Urothelium cell line (cell line): ENCODE measurements at places on chromosomes 3 and 15.
A peak's percentile ranks its signal among the peaks of the same experiment; 100 is the strongest.

- DNase-seq: peak; percentile 54
Measured at GRCh38 chr3:38655708-38656300, 6.3 kb upstream of the SCN5A start.

- DNase-seq: no peak
Measured at GRCh38 chr3:8887435-8888300, 75.6 kb downstream of the RAD18 start.

GRCh38 chr3:151410891-151411559 lies 26.5 kb upstream of the P2RY12 start:
- DNase-seq: peak; percentile 8

- DNase-seq: no peak
Measured at GRCh38 chr3:112333381-112334317, 693 bp downstream of the CD200 start.

- no peak for DNase-seq
Measured at GRCh38 chr3:52007291-52007690, 11.6 kb upstream of the RPL29 start.

GRCh38 chr3:133181392-133182150 lies 143.4 kb downstream of the TMEM108 start:
- no peak for DNase-seq

DNA sequence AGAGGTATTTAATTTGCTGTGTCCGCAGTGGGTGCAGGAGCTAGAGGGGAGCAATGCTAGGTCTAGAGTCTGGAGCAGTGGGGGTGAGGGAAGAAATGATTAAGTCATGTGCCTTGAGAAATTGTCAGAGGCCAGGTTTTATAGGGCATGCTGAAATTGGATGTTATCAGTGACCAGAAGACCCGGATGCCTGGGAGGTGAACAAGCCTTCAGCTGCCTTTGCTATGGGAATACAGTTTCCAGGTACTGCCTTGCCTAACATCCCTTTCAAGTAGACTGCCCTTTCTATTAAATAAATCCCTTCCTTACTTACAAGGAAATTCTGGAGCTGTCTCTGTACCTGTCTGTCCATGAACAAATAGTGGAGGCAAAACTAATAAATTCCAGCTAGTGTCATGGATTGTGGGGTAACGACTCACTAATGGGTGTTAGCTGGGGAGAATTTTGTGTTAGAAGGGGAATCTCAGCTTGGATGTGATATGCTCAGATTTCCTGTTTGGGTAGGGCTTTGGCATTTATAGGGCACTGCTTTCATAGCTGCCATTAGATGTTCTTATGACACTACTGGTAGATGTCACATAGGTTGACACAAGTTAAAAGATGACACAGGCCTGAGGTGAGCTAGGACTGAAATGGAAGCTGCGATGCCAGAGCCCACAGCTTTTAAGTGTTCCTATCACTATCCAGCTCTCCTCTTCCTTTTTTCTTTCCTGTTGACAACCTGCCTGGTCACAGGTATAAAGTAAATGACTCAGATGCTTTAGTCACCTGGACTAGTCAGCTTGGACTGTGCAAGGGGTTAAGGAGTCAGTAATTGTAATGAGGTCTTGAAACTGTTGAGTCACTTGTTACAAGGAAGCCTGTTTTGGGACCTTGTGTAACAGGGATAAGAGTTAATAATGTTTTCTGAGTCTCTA lies 21.3 kb downstream of the CHD2 start:
- peak; percentile 7 for DNase-seq

DNA sequence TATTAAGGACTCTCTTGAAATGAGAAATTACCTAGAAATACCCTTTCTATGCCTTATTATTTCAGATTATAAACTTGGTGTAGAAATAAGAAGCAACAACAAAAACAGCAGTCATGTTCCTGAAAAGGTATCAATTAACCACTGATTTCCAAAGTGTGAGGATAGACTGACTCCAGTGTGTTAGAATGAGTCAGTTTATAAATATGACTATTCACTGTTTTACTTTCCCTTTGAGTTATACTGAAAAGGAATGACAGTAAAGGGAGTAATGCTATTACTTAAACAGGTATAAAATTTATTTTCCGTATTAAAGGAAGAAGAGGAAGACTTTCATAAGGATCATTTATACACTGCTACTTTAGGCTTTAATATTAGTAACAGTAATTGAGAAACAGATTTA lies 12.9 kb downstream of the GMNC start:
- no peak for DNase-seq

GRCh38 chr15:54064365-54064764 lies 86.1 kb downstream of the UNC13C start:
- no peak for DNase-seq

DNA sequence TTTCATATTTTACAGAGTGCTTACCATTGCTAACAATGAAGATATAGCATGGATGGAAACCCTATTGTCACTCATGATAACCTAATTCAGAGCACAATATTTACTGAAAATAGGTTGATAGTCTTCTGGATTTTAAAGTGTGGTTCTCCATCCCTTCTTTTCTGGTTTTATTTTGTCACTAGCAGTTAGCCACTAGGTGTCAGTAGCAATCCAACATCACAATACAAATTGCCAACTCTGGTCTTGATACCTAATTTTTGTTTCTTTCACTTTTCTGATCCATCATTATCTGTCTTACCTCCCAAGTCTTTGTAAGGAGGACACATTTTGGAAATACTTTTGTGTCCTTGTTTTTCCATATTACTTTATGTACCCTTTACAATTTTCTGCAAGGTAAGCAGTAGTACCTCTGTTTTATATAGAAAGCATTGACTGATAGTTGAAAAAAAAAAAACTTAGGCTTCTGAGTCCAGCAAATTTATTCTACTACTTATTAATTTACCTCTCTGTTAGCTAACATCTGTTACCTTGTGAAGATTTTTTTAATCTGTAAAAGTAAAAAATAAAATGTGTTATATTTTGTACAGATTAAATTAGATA lies 28.3 kb upstream of the CRYBG3 start:
- DNase-seq: peak; percentile 27

- no peak for DNase-seq
Measured at GRCh38 chr15:77904436-77904821, 173.1 kb downstream of the TBC1D2B start.

DNA sequence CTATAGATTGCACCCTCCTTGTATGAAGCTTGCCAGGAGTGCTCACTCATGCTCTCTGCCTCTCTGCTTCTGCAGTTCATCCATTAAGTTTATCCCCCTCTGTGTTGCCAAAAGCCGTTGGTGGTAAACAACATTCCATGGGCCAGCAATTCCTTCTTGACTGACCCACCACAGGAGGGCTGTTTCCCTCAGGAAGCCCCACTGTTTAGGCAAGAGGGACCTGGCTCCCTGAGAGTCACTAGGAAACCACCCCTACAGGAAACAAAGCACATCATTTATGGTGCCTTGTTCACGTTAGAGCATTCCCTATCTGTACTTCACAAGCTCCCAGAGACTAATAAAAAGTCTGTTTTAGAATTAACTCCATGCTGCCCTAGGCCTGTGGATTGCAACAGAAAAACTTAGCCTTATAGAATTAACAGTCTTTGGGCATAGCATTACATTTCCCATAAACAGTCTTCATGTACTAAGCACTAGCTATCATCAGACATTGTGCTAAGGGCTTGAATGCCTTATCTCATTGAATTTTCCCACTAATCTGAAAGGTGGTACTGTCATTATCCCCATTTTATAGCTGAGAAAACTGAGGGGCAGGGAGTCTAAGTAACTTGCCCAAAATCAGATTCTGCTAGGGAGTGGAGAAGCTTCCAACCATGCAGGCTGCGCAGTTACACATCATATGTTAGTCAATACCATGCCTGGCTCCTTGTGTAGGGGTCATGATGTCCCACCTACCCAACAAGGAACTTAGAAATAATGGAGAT lies 149.9 kb downstream of the SHQ1 start:
- no peak for DNase-seq

- DNase-seq: no peak
Measured at GRCh38 chr3:28788571-28788970, 439.9 kb upstream of the AZI2 start.

GRCh38 chr15:91929509-91929908 lies 76.0 kb downstream of the SLCO3A1 start:
- DNase-seq: no peak

DNA sequence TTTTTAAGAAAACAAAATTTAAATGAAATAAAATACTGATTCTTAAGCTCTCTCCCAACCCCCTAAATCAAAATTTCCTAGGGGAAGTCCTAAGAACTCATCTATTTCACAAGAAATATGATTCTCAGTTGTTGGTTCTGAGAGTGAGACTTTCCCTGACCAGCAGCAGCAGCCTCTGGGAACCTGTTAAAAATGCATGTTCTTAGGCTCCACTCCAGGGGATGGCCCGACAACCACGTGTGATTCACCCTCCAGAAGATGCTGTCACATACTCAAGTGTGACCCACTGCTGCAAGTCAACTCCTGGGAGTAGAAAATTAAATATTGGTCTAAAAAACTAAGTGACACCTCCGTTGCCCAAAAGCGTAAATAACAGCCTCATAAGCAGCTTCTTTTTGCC lies 343.2 kb upstream of the NR2F2 start:
- no peak for DNase-seq

DNA sequence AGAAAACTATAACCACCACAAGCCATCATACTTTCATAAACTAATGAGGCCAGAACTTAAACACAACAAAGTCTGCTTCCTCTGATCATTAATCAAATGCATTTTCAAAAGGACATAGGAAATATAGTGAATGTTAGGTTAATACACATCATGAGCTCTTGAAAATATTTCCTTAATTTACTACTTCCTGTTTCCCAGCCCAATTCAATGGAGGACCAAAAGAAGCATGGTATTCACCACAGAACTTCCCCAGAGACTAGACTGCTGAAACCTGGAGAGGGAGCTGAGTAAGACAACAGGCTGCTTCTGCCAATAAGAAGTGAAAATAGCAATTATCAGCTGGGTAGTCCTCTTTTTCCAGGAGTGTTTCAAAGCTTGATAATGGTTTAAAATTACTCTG lies 250.3 kb downstream of the ULK4 start:
- DNase-seq: no peak

GRCh38 chr3:12438318-12438717 lies 46.0 kb upstream of the TSEN2 start:
- no peak for DNase-seq

DNA sequence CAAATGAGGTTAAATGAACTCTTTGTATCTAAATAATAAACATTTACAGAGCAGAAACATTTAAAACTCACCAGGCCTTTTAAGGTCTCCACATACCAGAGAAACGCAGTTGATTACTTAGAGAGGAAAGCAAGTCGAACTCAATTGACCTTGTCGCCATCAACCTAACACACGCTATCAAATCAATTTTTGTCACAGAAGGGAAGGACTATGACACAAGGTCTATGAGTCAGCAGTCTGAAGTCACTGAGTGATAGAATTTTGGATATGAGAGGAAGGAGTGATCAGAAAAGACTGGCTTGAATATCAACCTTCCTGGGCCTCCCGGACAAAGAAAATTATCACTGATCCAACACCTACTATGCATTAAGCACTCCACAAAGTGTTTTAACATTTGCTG lies 514.4 kb upstream of the ZNF385D start:
- no peak for DNase-seq

- DNase-seq: no peak
Measured at GRCh38 chr3:126422121-126422520, 27.4 kb downstream of the CFAP100 start.

DNA sequence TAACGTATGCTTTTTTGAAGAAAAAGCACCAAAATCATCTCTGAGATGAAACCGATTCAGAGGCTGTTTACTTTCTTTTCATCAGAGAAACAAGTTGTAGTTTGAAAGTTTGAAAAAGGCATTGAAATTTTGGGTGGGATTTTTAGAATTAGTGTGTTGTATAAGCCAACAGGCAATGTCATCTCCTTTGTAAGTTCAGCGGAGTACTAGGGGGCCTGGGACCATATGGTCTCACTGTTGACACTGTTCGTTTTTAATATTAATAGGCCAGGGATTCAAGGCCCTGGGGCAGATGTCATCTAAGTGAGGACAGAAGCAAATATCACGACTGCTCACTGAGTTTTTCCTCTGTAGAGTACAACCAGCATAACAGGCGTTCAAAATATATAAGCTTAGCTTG lies 256.2 kb upstream of the RARB start:
- DNase-seq: no peak

DNA sequence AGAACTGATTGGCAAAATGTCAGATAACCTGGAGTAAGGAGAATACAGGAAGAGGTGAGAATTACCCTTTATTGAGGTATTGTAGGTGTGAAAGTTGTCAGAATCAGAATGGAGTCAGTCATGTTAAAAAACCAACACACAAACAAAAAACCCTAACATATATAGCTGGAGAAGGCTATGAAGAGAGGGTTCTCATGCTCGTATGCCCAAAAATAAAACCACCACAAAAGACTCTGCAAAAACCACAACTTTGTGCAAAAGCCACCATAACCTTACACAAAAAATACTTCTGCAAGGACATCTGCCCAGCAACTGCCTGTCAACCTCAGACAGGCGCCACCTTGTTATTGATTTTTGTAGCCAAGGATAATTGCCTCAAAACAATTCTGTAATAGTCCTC lies 136.0 kb downstream of the CD47 start:
- DNase-seq: no peak

DNA sequence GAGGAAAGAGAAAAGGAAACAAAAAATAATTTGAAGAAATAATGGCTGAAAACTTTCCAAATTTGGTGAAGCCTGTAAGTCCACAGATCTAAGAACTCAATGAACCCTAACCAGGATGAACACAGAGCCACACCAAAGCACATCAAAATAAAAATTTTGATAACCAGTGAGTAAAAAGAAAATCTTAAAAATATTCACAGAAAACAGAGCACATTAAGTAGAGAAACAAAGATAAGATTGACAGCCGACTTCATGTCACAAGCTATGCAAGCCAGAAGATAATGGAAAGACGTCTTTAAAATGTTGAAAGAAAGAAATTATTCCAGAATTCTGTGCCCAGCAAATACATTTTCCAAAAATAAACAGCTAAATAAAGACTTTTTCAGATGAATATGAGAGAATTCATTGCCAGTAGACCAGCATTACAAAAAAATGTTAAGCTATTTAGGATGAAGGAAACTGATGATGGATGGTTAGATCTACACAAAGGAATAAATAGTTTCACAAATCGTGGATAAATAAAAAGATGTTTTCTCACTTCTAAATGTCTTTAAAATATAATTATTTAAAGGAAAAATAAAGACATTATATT lies 140.2 kb upstream of the SKOR1 start:
- DNase-seq: no peak

- DNase-seq: no peak
Measured at GRCh38 chr15:100537331-100537730, 8.6 kb upstream of the CERS3 start.

DNA sequence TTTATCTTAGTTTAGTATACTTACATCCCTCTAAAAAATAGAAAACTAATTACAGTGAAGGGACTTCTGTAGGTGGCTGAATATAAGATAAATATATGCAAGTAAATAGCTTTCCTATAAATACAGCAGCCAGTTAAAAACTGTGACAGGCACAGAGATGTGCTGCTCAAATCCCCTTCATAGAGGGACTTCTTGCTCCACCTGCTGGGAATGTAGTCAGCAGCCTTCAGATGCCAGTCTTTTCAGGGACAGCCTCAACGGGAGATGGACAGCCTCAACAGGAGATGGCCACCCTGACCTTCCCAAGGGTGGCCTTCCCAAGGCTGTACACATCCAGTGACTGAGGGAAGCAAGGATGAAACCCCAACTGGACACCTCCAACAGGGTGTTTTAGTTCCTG lies 15.7 kb upstream of the PRR23E start:
- DNase-seq: no peak
